Activated naive CD4-positive, alpha-beta T cell treated with anti-CD3 and anti-CD28 coated beads for 36 hours (primary cell): ENCODE measurements at places on chromosomes 4 and X. TPM values are rescaled to one million over a fixed set of nuclear protein-coding genes. Genes with fewer than 3 reads are reported as not detected.

DNA sequence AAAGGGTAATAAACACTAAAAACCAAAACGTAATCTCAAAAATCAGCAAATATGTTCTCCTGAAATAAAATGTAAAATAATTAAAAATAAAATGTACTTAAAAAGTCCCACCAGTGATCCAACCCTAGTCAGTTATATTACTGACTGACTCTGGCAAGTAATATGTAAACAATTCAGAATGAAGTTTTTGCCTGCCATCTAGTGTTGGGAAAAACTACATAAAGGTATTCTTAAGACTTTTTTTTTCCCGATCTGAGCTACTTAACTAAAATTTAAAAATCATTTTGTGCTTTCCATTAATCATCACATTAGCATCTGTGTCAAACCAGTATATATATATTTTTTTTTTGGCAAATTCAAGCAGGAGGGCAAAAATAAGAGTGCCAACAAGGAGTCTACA lies 24.0 kb downstream of the RCHY1 start:
- DNase-seq = no peak

SLC6A14 gene
- total RNA-seq = not detected

- no peak for DNase-seq
These were observed 15.6 kb downstream of the NR3C2 start for GRCh38 chr4:148426643-148427042.

GRCh38 chrX:155293771-155294170 lies 29.5 kb upstream of the RAB39B start:
- DNase-seq = no peak

GRCh38 chr4:121034017-121034416 lies 38.3 kb downstream of the NDNF start:
- no peak for DNase-seq

DNA sequence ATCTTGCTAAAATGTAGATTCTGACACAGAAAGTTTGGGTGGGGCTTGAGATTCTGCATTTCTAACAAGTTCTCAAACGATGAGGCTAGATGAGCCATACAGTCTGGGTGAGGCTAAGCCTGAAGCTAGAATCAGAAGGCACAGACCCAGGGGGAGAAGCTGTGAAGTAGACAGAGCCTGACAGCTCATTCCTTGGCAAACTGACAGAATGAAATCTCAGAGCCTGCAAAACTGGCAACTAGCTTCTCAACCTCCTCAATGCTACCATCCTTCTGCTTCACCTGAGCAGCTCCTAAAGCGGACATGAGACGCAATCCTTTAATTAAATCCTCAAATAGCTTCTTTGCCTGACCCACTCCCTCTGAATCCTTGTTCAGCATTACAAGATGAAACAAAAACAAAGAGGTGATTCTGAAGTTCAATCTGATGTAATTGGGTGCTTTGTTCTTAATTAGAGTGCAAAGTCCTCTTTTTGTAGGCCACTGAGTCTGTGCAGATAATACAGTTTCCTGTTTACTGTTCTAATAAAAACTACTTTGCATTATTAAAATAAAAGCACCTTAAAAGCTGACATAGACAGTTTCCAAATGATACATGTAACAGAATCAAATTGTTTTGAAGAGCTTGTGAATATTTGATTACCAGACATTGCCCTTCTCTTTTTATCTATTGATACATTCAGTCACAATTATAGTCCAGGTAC lies 71.0 kb upstream of the BMP2K start:
- DNase-seq = no peak

ARR3 gene
- not detected for total RNA-seq

- peak; percentile 59 for DNase-seq
These were observed 4.8 kb upstream of the CXCL13 start for GRCh38 chr4:77600521-77601451.

- no peak for DNase-seq
These were observed 35.4 kb upstream of the ENPP6 start for GRCh38 chr4:184253072-184253420.

GRCh38 chrX:110759785-110760184 lies 35.8 kb downstream of the CHRDL1 start:
- DNase-seq = no peak

DNA sequence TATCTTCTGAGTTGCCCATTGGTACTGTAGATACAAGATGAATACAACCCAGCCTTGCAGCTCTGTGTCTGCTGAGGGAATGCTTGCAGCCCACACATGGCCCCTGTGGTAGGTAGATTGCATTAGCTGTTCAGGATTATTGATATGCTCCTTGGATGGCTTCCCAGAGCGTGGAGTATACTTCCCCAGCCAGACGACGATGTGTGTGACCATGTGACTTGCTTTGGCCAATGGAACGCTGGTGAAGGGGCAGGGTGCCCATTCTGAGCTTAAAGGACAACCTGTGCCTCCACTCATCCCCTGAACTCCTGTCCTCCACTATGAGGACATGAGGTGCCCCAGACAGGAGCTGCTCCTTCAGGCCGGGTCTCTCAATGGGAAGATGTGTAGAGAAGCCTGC lies 23.9 kb upstream of the FGFBP2 start:
- DNase-seq = no peak

- DNase-seq = no peak
These were observed 108.4 kb downstream of the AFF1 start for GRCh38 chr4:87042986-87043820.

DNA sequence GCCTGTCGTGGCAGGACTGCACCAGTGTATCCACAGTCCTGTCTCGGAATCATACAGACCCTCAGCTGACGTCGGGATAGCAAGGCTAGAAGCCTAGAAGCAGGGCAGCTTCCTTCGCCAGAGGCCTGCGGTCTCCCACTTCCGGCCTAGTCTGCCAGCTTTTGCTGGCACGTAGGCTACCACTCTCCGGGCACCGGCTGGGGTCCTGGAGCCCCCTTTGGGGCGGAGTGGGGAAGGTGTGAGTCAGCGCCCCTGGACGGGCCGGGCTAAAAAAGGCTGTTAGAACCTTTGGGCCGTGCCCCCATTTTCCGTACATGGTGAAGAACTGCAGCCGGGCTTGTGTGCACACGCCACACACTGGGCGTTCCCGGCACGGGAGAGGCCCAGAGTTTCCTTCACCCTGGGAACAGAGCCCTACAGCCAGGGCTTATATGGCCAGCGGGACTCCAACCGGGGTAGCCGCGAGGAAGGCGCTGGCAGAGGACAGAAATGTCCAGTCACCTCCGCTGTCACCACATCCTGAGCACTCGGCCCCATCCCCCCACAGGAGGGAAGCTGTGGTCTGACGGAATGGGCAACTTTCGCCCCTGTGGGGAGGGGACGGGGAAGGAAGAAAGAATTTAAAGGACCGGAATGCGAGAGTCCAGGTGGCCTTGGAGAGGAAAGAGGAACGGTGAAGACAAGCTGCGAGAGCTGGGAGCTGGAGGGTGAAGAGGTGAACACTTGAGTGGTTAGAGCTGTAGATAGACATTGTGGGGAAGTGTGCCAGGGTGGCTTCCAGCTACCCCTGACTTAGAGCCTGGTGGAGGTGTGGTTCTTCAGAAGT lies 4.6 kb downstream of the MAGIX start:
- DNase-seq = peak; percentile 69

DNA sequence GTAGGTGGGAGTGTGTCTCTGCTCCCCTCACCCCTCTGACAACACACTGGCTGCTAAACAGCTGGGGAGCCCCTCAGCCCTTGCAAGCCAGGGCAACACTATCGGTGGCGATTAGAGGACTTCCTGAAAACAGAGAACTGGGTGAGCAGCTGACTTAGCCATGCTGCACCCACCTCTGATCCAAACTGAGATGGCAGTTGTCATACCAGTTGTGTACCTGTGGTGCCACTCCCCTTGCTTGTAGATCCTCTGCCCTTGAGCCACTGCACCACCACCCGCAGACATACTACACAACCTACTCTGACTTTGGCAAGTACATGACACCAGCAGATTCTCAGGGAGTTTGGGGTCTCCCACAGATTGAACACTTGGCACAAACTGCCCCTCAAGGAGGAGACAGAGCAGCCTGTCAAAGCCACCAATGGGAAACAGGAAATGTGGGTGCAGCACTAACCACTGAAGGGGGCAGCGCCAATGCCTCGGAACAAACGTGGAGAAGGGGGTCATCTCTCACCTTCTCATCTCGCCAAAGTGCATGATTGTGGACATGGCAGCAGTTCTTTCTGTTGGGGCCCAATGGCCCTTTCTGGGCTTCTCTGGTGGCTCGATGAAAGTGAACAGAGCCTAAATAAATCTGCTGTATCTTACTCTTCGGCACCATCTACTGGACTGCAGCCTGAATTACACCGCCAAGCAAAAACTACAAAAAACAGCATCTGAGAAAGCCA lies 119.8 kb downstream of the NEK1 start:
- peak; percentile 38 for DNase-seq

DNA sequence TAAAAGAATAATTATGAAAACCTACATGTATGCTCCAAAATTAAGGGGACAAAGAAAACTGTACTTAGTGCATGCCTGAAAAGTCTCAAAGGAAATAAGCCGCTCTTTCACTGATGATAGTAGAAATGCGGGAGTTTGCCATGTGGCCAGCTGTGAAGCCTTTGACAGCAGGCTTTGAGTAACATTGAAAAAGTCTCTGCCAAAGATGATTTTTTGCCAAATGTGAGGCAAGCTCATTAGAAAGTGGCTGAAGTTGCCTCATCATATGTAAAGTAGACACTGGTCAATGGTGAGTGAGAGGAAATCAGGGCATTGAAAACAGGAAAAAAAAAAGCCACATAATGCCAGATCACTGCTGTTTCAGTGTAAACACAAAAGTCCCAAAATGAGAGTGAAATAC lies 2360.1 kb downstream of the PCDH7 start:
- DNase-seq = no peak

DNA sequence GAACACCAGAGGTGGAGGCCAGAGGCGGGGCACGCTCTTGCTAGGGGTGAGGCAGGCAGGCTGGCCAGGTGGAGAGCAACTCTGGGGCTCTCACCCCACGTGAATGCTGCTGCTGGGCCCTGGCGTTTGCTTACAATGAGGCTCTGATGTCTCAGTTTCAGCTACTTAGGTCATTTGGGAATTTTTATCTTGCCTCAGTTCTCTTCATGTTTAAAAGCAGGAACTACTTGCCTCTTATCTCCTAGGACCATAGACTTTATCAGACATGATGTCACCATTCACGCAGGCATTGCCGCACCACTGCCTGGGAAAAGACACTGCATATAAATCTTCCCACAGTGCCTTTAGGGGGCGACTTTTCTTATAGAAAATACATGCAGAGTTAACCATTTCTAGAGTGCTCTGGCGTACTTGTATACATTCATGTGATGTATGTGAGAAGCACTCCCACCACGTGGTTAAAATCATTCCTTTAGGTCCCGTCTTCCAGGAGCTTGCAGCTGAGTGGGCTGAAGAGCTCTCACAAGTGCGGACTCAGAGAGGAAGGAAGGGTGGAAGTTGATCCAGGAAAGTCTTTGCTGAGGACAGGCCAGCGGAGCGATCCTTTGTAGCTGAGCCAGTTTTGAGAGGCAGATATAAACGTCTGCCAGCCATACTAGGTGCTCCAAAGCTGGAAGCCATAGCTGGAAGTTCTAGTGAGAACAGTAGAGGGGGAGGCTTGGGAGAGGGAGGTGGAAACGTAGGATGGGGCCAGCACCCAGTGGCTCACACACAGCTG lies 84.3 kb upstream of the CLDN34 start:
- DNase-seq = no peak

RBMXL3 gene
- not detected for total RNA-seq

DNA sequence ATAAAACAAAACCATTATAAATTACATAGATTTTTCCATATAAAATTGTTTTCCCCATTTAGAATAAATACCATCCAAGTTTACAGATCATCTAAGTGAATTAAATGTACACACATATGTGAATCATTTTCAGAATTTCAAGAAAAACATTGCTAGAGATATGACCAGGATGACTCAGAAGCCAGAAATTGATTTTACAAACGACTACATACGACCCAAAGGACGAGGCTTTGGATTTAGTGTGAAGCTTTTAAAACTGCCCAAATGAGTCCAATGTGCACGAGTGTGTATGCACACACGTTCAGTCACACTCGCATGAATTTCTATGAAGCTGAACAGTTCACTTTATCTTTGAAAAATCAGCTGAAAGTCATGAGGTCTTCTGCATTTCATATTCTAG lies 37.9 kb downstream of the MFAP3L start:
- no peak for DNase-seq
